ENCODE measurements at places on chromosomes 2 and 18.

GRCh38 chr18:50143294-50143693 is 51.7 kb downstream of the MYO5B start:
- DNase-seq: no peak

- no peak for DNase-seq
Observed at GRCh38 chr2:58207189-58207588, 33.9 kb downstream of the FANCL start.

- DNase-seq: no peak
Observed at GRCh38 chr2:161746891-161747535, 122.8 kb downstream of the SLC4A10 start.

DNA sequence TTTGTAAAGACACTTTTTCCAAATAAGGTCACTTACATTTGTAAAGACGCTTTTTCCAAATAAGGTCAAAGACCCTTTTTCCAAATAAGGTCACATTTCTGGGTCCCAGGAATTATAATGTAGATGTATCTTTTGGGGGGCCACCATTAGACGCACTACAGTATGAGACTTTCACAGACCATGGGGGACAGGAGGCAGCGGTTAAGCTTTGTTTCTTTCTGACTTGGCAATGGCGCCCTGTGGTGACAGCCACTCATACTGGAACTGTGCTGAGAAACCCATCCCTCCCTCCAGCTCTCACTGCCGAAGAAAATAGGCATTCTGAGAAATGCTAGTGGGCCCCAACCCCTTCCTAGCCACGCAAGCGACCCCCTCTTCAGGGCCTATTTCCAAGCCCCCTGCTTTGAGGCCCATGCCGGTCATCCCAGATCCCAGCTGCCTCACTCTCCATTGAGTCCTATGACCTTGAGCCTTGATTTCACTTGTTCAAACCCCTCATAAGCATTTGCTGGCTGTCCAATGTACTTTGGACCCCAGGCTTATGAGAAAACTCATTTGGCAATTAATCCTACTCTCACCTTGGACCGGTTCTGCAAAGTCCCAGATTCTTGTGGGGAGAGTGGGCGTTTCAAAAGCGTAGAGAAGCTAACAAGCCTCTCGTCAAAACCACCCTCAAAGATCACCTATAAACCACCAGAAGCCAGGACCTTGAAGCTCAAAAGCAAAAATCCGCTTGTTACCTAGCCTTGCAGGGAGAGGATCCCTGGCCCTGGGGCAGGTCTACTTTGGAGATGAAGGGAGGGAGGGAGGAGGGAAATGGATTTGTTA is 11.3 kb upstream of the SPATA3 start:
- no peak for DNase-seq

DNA sequence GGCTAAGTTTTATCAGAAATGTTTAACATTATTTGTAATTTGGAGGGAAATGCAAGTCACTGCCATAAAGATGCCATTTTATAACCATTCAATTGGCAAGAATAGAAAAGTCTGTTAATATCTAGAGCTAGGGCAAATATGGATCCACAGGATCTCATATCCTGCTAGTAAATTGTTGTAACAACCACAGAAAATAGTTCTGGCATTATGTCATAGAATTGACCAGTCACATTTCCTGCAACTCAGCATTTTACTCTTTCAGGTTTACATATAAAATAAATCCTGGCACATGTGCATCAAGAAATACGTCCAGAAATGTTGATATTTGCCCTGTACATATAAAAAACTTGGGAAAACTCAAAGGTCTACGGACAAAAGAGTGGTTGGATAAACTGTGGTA is 32.9 kb downstream of the OSBPL6 start:
- DNase-seq: no peak

GRCh38 chr18:39299152-39299551 is 1733.6 kb upstream of the CELF4 start:
- DNase-seq: no peak
